Umbilical cord (tissue), 2 donors: ENCODE measurements at places on chromosomes 11 and 22. TPM values are rescaled to one million over a fixed set of nuclear protein-coding genes. Genes with fewer than 3 reads are reported as not detected.

GRCh38 chr22:37526376-37526775 lies 7.2 kb upstream of the CARD10 start:
- no peak for DNase-seq

GRCh38 chr22:23376256-23376655 lies 195.9 kb downstream of the BCR start:
- DNase-seq: no peak

GRCh38 chr11:113338730-113339129 lies 24.3 kb downstream of the TTC12 start:
- DNase-seq: no peak

DNA sequence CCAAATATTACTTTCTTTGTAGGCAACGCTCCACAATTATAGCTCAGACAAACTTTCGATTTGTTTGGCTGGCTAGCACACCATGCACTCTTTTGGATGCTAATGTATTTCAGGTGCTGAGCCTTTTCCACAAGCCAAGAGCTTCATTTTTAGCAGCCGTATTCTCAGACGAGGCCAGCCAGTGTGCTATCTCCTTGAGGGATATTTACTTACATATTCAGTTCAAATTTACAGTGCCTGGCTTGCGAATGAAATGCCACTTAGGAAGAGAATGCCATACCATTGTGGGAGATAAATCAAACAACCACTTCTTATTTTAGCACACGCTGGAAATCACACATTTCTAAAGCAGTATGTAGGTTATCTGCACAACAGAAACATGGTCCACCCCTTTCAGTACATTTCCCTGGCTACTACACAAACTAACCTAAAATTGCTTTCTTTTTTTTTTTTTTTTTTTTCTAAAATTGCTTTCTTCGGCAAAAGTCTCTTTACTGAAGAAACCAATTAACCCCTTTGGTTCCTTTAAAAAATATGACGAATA lies 236.9 kb downstream of the CADM1 start:
- no peak for DNase-seq

DNA sequence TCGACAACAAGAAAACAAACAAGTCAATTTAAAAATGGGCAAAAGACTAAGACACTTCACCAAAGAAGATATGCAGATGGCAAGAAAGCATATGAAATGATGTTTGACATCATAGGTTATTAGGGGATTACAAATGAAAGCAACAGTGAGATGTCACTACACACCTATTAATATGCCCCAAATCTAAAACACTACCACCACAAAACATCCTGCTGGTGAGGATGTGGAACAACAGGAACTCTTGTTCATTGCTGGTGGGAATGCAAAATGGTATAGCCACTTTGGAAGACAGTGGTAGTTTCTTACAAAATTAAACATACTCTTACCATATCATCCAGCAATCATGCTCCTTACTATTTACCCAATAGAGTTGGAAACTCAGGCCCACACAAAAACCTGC lies 29.0 kb downstream of the PRRG4 start:
- DNase-seq: no peak

GRCh38 chr11:86202013-86202336 lies 42.6 kb upstream of the EED start:
- DNase-seq: no peak

DNA sequence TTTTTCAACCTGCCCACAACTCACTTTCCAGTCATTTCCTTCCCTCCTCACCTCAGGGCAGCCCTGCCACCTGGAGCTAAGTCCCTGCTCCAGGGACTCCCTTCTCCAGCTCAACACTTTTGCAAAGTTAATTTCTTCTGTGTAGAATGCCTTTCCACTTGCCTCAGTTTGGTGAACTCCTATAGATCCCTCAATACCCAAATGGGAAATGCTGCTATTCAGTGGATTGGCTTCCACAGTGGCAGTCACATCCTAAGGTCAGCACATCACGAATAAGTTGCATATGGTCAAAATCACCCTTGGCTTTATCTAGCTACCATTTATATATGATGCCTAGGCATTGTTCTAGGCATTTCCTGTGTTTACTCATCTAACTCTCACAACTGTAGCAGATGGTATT lies 23.6 kb downstream of the GDPD5 start:
- no peak for DNase-seq

DNA sequence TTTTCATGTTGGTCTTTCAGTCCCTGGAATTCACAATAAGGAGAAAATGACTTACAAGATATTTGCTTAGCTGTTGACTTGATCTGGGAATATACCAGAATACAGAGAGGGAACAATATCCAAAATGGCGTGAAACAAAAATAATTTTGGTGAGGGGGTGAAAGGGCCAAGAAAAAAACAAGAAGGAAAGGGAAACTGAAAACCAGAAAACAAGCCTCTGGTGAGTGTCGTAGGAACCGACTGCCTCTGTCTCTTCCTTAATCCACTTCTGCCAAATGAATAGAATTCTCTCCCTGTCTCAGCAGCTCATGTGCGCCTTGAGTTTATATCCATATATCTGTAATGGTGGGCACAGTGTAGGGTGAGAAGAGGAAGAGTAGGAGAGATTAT lies 367.6 kb downstream of the ETS1 start:
- DNase-seq: no peak

DNA sequence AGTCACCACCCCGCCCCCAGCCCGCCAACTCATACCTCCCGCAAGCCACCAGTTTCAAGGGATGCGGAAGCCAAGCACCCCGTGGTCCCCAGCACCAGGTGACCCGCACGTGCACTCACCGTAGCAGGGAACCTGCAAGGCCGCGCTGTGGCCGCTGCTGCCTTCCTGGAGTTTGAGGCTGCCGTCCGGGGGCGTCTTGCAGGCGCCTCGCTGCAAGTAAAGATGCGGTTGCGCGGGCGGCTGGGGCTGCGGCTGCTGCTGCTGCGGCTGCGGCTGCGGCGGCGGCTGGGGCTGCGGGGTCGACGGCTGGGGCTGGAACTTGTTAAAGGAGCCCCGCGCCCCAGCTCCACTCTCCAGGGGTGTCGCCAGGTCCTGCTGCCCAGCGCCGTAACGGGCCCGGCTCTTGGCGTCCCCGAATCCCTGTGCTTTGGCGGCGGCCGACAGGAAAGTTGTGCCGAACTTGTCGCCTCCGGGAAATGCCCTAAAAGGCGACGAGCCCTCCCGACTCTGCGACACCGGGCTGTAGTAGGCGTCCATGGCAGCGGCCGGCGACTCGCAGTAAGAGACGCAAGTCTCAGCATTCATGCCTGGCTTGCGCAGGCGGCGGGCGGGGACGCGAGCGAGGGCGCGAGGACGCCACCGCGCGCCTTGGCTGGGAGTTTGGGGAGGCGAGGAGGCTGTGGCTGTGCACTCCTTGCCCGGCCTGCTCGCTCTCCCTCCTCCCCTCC lies at the start of gene ALX4:
Gene ALX4 (minus strand): TSS at position 662 of the 728 bp plus-strand sequence. CDS start 77 bp downstream, at position 585.
- DNase-seq: peak; percentile 76

DNA sequence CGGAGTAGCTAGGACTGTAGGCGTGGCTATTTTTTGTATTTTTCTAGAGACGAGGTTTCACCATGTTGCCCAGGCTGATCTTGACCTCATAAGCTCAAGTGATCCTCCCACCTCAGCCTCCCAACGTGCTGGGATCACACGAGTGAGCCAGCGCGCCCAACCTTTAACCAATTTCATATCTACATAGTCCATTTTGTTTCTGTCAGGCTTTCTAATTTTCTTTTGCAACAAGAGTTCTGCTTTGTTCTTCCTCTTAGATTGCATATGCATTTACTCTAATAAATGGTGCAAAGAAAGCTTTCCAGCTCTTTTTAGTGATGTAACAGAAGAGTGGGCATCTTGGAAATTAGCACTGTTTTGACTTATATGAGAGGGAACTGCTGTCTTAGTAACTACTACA lies 13.3 kb downstream of the RTN3 start:
- DNase-seq: no peak

- no peak for DNase-seq
Measured at GRCh38 chr11:7851391-7851790, 54.6 kb upstream of the OR5P2 start.

MS4A3 gene
- total RNA-seq: 7.2 TPM

FGF19 gene
- 1.4 TPM for total RNA-seq

TMEM126B gene
- 45.7 TPM for total RNA-seq

OR6A2 gene
- 1.9 TPM for total RNA-seq

CD248 gene
- total RNA-seq: 20.7 TPM

CLDN5 gene
- total RNA-seq: 8.7 TPM
